Naive thymus-derived CD8-positive, alpha-beta T cell (primary cell): ENCODE measurements at places on chromosomes 1 and 21.

- DNase-seq = no peak
Observed at GRCh38 chr1:35364741-35365140, 96.2 kb downstream of the ZMYM4 start.

- DNase-seq = no peak
Observed at GRCh38 chr1:27306892-27307761, 14.8 kb upstream of the TMEM222 start.

- no peak for DNase-seq
Observed at GRCh38 chr1:164263540-164263939, 295.4 kb upstream of the PBX1 start.

DNA sequence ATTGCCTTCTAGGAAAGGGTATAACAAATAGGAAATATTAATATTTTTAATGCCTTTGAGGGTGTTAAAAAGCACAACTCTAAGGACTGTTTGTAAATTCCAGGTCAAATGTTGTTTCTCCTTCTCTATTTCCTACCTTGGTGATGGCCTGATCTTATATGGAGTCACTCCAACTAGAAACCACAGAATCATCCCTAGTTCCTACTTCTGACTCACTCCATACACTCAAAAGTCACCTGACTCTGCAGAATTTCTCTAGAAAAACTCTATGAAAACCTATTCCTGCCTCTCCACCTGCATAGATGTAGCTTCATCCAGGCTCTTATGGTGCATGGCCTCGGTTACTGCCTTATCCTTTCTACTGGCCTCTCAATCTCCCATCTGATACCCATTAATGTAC lies 14.5 kb downstream of the RGS4 start:
- DNase-seq = no peak

GRCh38 chr21:42559326-42559725 lies 45.7 kb downstream of the SLC37A1 start:
- no peak for DNase-seq

GRCh38 chr1:53769780-53770179 lies 30.8 kb upstream of the GLIS1 start:
- no peak for DNase-seq

GRCh38 chr21:38477226-38477625 lies 21.1 kb downstream of the ERG start:
- DNase-seq = no peak

DNA sequence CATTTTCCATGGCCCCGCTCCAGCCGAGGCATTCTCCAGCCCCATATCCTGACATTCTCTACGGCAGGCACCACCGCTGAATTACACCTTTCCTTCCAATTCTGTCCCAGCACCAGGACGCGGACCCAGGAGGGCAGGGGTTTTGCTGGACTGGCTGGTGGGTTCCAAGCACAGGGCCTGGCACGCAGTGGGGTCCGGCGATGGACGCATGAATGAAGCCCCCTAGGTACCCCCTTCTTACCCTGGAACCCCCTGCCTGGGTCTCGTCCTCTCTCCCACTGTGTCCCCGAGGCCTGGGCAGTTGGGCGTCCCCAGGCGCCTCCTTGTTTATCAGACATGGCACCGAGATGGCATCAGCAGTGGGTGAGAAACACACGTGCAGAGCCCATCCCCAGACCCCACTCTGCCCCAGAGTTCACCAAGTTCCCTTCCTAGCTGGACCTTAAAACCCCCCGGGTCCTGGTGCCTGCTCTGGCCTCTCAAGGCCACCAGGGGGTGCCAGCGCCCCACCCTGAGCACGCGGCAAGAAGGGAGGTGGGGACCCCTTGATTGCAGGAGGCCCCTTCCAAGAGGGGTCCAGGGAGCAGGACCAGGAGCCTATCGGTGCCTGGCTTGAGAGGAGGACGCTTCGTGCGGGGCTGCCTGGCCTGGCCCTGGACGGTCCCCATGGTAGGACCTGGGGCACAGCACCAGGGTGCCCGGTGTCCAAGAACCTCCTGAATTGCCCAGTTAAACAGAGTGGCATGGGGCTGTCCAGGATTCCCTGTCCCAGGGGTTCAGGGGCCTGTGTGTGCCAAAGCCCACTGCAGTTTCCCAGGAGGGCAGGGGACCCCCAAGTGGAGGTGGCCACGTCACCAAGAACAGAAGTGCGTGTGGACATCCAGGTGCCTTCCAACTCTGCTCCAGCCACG lies 46.1 kb downstream of the MEGF6 start:
- DNase-seq = peak; percentile 57

- DNase-seq = no peak
Observed at GRCh38 chr21:18147678-18148077, 97.0 kb upstream of the CHODL start.

- no peak for DNase-seq
Observed at GRCh38 chr1:44035726-44036408, 4.6 kb upstream of the SLC6A9 start.

DNA sequence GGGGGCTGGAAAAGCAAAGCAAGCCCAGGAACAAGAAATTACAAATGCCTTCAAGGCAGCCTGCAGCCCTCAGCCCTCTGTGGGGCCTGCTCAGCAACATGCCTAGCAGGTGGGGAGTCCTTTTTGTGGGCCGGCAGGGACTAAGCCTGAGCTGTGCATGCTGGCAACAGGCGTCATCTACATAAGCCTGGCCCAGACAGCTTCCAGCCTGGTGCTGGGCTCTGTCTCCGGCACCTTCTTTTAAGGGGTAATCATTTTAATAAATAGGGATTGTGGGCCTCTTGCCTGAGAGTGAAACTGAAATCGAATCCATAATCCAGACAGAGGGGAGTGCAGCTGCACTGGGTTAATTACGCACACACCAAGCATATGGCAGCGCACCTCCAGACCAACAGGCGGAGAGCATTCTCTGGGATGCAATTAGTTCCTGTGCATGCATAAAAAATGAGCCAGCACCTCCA lies 96.6 kb downstream of the DDX20 start:
- no peak for DNase-seq

DNA sequence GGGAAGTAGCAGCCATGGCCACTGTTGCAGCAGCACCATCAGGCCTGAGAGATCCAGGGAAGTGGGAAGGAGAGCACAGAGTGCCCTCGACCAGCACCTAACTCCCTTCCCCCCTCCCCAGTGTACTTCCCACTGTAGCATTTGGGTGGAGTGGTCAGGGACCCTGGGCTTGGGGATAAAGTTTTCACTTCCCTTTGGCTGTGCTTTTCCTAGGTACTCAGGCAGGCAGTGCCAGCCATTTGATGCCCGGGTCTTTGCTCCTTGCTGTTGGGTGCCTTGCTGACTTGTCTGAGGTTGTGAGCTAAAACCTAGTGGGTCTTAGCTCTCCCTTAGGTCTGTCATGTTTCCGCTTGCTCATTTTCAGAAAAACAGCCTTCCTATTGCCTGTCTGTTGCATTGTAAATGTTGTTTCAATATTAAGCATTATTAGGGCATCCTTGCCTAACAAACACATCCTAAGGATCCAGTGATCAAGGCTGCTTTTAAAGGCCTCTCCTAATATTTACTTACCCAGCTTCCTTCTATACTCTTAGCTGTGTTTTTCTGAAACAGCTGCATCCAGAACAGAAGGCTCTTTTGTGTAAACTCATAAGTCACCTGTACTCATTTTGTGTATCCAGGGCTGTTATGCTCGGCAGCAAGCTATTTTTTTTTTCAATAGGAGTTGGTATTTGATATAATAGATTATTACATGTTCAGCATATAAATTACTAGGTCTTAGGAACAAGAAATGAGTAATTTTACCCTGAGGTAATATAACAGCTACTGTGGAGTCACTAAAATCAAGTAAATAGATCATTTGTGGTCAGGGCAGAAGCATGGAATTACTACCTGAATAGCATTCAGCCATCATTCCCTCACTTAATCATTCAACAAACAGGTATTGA lies 418.6 kb upstream of the PROX1 start:
- DNase-seq = no peak

GRCh38 chr1:209659909-209660308 lies 7.7 kb upstream of the LAMB3 start:
- no peak for DNase-seq

DNA sequence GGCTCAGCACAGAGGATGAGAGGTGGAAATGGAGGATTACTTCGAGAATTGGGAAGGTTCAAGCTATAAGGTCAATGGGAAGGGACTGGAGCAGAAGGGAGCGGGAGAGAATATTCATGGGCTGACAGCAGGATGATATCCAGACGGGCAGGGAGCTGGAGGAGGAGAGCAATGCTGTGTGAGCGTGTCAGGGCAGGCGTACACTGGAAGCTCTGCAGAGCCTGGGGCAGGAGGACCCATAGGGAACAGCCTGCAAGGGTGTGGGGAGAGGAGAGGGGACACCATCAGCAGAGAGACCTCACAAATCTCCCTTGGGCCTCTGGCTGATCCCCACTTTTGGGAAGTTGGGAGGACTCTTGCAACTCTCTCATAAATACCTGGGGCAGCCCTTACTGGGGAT lies 13.7 kb downstream of the CSF1 start:
- DNase-seq = no peak

GRCh38 chr1:234500269-234500668 lies 21.3 kb upstream of the TARBP1 start:
- DNase-seq = no peak

- DNase-seq = no peak
Observed at GRCh38 chr1:174870319-174870718, 129.4 kb upstream of the CACYBP start.

DNA sequence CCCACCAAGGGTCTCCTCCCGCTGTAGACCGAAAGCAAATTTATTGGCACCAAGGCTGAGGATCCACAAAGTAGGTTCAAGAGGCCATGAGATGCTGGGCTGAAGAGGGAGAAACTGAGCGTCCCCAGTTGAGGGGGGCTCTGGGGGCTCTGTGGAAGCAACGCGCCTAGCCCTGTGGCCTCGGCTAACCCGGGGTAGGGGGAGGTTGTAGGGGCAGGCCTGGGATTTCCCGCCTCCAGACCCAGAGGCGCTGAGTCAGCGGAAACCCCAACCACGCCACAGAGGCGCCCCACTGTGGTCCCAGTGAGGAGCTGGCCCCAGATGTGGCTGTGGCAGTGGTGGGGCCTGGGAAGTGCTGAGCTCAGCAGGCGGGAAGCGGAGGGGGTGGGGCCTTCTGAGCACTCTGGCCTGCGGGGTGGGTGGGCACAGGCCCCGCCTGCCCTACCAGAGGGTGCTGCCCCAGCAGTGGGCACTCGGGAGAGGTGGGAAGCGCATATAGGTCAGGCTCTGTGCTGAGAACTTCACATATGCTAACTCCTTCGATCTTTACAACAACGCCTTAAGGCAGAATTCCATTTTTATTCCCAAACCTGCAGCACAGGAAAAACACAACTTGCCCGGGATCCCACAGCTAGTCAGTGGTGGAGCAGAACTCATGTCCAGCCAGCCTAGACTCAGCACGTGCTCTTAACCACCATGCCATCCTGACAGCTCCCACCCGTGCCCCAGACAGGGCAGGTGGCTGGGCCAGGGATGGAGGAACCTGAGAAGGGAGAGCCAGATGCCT lies 1.5 kb upstream of the COL16A1 start:
- DNase-seq = no peak

DNA sequence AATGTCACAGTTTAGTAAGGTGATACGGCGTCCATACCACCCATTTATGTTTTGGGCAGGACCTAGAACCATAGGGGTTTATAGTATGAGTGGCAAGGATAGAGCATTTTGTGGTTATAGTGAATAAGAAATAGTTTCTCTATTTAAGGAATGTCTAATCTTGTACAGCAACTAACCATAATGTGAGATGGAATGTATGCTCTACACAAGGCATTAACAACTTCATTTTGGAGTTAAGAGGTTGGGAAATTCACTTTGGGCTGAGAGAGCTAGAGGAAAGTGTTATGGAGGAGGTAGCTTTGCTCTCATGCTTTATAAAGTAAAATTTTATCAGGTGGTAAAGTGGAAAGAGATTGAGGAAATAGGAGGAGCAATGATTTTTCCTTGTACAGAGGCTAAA lies 3.0 kb upstream of the MCL1 start:
- DNase-seq = no peak

- no peak for DNase-seq
Observed at GRCh38 chr1:90781534-90781933, 64.4 kb upstream of the BARHL2 start.

DNA sequence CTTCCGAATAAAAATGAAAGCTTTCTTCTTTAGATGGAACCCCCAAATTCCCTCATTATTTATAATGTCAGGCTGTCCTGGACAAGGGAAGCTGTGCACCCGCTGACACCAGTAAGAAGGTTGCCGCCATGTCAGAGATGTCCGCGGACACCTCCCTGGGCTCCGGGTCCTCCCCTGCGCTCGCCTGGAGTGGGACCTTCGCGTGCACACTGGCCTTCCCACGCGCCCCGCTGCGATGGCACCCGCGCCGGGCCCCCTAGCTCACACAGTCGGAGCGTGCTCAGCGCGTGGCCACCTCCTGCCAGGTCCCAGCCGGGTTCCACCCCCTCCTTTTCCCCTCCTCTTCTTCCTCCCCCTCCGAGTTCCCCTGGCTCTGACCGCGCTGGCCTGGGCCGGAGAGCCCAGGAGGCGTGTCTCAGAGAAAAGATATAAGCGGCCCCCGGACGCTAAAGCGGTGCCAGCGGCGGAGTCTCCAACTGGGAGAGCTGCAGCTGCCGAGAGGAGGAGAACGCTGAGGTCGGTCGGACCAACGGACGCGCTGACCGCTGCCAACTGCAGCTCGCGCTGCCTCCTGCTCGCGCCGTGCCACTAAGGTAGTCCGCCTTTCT lies at the start of gene G0S2:
Gene G0S2, plus strand, starts transcription at position 456 of the 608 bp plus-strand sequence. CDS start 273 bp downstream, outside the sequence.
- DNase-seq = no peak

GRCh38 chr1:165484532-165484931 lies 39.6 kb upstream of the RXRG start:
- no peak for DNase-seq

DNA sequence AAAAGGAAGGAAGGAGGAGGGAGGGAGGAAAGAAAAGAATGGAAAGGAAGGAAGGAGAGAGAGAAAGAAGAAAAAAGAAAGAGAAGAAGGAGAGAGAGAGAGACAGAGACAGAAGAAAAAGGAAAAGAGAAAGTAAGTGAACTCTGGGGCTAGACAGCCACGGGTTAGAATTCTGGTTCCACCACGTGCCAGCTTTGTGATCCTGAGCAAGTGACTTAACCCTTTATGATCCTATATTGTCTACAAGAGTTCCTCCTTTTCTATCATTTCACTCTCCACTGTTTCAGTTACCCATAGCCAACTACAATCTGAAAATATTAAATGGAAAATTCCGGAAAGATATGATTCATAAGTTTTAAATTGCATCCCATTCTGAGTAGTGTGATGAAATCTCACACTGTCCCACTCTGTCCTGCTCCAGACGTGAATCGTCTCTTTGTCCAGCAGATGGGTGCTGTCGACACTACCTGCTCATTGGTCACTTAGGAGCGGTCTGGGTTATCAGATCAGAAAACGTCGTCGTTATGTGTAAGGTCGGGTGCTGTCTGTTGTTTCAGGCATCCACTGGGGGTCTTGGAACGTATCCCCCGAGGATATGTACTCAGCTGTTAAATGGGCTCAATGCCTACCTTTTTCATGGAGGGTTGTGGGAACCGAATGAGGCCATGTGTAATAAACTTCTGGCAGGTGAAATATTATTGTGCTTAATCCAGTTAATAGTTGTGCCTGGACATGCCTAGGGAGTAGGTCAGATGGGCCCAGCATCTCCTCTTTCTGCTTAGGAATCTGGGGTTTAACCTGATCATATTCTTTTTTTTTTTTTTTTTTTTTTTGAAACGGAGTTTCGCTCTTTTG lies 19.1 kb downstream of the TMEM51 start:
- no peak for DNase-seq
